NCI-H1930 (cell line): ENCODE measurements at places on chromosomes 4 and X.

DNA sequence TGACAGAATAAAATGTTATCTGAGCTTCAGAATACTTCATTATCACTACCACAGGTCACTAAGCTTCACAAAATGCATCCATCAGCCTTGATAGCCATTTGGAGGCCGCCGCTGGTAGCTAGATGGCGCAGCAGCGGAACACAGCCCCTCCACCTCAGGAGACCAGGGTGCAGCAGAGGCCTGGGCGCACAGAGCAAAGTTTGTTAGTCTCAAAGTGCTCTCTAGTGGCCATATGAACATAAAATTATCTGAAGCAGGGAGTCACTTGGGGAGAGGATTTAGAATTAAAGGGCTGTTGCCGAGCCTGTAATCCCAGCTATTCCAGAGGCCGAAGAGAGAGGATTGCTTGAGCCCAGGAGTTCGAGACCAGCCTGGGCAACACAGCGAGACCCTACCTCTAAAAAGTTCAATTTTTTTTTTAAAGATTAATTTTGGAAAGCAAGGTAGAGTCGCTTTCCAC lies 8.1 kb upstream of the DCTD start:
- peak; percentile 14 for DNase-seq

- DNase-seq = no peak
Observed at GRCh38 chr4:29289118-29289517, 1431.1 kb upstream of the PCDH7 start.

DNA sequence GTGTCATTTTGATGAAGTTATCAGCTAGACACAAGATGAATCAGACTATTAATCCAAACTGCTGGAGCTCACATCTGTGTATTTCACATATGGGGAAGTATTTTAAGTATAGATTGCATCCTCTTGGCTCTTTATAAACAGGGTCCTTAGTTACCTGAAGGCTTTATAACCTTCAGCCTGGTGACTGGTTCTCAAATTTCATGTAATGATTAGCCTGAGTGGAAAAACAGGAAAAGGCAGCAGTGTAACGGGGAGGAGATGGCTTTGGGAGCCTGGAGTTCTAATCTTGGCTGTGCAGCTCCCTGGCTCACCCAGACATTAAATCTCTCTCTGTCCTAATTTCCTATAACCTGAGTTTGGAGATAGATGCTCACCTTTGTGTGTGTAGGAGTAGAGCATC lies 103.8 kb upstream of the HPF1 start:
- DNase-seq = no peak

DNA sequence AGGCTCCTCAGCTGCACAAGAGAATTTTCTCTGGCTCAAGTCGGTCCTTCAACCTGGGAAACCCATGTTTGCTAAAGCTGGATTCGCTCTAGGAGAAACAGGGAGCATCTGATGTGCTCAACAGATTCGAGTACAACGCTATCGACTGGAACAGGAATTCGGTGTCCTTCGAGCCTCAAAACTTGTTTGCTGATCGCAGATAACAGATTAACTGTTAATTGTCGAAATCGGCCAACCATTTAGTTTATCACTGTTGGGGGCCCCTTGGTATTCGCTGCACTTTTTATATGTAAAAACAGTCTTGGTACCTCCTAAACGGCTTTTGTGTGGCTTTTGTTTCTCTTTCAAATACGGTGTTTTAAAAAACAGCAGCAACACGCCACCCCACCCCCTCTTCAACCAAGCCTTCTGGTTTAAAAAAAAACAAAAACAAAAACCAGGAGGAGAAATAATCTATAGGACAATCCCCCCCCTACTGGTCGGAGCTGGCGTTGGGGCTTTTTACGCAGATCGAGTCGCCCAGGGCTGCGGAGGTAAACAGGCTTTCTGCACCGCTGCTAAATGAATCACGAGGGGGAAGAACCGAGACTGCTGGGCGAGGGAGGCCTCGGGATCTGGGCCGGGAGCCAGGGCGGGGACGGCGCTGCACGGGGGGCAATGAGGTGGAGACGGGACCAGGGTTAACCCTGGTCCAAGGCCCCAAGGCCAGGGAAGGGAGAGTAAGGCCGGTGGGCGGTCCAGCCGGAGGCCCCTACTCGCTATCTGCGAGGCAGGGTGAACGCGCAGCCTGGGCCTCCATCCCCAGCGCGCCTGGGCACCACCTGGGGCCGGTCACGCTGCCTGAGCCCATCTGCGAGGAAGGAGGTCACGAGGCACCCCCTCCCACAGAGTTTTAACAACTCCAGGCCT lies 71.7 kb upstream of the BCOR start:
- no peak for DNase-seq

DNA sequence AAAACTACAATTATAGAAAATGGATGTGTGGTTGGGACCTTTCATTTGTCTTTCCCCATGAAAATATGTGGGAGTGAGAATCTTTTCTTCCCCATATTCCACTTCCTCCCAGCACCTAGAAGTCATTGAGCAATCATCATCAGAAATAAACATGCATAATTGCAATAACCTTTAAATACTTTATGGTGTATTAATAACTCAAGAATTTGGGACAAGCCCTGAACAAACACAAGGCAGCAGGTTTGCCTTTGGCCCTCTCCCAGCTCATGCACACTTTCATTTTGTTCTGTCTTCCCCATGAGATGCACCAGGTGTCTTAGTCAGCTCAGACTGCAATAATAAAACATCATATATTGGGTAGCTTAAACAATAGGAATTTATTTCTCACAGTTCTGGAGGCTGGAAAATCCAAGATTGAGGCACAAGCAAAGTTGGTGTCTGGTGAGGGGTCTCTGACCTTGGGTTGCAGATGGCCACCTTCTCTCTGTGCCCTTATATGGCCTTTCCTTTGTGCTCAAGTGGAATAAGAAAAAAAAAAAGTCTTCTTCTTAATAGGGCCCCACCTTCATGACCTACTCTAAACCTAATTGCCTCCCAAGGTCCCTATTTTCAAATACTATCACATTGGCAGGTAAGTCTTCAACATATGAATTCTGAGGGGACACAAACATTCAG lies 34.7 kb upstream of the TMEM184C start:
- DNase-seq = no peak

GRCh38 chrX:132676102-132676501 lies 187.3 kb upstream of the MBNL3 start:
- no peak for DNase-seq

- no peak for DNase-seq
Observed at GRCh38 chr4:150625033-150625432, 43.1 kb downstream of the MAB21L2 start.

- DNase-seq = no peak
Observed at GRCh38 chr4:173482330-173482931, 47.6 kb downstream of the HAND2 start.

DNA sequence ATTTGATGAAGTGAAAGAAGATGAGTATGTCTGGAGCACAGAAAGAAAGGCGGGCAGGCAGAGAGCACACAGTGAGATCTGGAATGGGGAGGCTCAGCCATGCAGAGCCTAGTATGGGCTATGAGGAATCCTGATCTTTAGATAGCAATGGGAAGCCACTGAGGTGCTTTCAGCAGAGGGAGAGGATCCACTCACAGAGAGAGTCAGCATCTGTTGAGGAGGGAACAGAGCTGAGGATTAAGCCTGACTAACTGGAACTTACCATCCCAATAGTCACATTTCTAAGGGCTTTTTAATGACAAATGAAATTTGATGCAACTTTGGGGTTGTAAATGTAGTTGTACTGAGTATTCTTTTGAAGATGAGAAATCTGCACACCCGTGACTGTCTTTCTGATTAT lies 20.6 kb upstream of the FGFBP2 start:
- no peak for DNase-seq

GRCh38 chr4:90904021-90904420 lies 776.8 kb downstream of the CCSER1 start:
- no peak for DNase-seq

GRCh38 chr4:100494166-100494565 lies 23.7 kb downstream of the EMCN start:
- DNase-seq = no peak

DNA sequence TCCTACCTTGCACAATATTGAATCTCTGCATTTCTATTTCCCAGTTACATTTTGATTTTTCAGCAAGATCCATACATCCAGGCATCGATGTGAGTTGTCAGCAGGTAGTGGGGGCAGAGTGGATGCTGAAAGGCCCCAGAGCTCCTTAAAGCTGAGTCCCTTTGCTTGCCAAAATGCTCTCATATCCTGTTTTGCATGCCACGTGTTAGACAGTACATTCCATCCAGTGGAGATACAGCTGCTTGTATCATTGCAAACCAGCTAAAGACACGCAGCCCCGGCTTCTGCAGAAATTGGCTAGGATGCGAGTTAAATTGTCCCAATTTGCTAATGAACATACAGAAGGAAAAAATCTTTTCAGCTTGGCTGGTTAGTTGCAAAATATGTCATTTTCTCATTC lies 179.6 kb upstream of the MXRA5 start:
- no peak for DNase-seq

DNA sequence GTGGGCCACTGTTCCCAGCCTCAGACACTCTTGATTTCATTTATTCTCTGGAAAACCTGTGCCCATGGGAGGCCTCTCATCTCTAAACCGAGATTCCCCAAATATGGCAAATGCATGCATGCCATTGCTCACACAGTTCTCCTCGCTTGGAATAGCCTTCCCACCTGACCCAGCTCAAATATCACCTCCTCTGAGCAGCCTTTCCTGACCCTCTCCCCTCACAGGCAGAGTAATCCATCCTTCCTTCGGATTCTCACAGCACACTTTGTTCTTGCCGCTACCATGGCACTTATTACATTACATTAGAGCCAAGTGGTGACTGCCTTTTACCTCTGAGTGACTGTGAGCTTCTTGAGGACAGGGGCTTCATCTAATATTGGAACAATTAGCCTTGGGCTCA lies 209.5 kb downstream of the HS6ST2 start:
- DNase-seq = no peak

DNA sequence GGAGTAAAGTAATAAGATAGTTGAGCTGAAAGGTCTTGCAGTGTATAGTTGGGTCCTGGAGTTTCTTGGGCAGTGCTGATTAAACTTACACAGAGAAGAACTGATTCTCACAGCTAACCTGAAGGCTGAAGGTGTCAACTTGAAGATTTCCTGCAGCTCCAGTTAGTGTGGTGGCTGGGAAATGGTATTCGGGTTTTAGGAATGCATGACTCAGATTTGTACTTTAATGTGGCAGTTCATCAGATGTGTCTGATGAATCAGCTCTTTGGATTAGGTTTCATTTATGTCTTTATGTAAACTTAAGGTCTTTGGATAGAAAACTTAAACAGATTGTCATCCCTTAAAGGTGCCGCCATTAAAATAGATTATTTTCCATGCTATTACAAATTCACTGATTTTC lies 200.0 kb downstream of the IL1RAPL1 start:
- no peak for DNase-seq

DNA sequence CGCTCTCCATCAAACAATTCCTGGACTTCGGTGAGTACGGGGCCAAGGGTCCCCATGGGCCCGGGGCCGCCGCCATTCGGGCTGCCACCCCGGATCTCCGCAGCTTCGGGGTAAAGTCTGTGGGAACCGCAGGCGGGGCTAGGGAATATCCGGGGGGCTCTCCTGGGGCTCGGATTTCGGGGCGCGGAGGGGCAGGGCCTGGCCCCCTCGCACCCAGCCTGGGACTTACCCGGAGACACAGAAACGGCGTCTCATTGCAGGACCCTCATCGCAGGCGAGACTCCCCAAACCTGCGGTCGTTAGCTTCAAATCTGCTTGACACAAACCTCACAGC lies 413 bp downstream of the PDK3 start:
- no peak for DNase-seq

GRCh38 chrX:68677998-68678397 lies 30.5 kb downstream of the STARD8 start:
- no peak for DNase-seq

DNA sequence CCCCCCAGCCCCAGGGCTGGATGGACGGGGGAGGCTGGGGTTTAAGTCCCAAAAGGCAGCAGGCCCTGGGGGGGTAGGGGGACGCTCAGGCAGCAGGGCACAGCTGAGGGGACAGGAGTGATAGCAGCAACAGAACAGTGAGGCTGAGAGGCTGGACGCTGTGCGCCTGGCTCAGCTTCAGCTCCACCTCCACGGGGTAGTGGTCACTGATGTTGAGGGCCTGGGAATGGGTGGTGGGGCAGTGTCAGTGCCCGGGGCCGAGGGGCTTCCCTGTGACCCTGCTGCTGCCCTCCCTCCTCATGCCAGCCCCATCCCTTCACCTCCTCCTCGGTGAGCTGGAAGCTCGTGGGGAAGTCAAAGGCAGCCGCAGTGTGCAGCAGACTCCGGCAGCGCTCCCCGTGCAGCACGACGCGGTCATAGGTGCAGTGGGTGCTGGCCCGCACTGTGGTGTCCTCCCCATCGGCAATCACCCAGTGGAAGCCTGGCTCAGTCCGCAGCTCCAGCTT lies 4.5 kb downstream of the RPL10 start:
- DNase-seq = no peak

GRCh38 chr4:52864793-52865192 lies 2.7 kb downstream of the RASL11B start:
- no peak for DNase-seq

DNA sequence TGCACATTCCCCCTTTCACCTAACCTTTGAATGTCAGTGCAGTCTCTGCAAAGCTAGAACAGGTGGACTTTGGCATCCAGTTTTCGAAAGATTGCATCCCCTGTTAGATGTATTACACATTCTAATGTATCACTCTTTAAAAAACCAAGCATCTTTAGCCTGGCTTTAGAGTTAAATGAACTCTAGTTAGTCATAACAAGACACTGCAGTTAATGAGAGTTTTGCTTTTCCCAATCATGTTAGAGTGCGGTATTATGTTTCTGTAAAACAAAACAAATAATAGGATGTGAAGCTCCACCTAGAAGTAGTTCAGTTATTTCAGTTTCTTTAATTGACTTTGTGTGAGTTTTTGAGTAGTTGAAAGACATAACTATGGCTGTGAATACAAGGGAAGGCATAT lies 42.2 kb downstream of the PARM1 start:
- no peak for DNase-seq

- no peak for DNase-seq
Observed at GRCh38 chr4:117610706-117611308, 423.5 kb upstream of the NDST3 start.

GRCh38 chrX:37812110-37812509 lies 32.3 kb downstream of the CYBB start:
- DNase-seq = no peak

DNA sequence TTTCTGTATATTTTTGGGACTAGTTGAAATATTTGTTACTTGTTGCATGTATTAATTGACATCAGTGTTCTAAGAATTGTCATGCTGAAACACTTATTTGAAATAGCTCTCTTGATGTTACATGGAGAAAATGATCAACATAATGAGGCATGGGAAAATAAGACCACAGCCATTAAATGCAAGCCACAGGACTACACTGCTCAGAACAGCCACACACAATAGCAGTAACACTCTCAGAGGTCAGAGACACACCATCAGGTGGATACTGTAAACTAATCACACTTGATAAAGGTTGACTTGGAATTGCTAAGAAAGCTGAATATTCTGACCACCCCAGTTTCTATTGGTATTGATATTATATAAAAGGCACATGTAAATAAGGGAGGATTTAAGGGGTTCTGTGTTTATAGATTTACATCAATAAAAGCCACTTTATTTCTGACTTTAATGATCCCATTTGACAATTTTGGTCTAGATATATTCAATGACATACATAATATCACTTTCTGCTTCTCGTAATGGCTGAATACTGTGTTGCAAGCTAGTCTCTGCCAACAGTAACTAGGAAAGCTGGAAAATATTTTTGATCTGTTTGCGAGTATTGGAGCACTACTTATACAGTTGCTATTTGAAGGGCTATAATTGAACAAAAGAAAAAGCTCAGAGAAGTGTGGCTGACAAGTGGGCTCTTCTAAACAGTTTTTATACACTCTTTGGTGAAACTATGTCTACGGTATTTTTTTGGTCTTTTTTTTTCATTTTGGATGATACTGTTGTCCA lies 876.5 kb upstream of the INTU start:
- DNase-seq = no peak

- DNase-seq = no peak
Observed at GRCh38 chr4:38615847-38616246, 48.2 kb upstream of the KLF3 start.
